ENCODE measurements at places on chromosomes 5 and 9.

DNA sequence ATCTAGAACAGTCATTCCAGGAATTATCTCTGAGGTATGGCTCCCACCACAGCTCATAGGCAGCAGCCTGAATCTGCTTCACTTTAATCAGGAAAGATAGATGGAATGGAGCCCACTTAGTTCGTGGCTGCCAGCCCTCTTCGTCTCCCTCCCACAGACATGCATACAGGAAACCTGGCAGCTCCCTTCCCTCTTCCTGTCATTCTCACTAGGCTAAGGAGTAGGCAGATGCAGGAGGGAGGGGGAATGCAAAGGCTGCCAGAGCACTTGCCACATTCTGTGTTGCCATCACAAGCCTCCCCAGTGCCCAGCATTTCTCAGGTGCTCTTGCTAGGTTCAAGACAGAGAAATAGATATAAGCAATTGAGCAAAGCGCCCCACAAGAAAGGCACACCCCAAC, 378.9 kb downstream of the ELAVL2 start:
- DNase-seq = no peak

- no peak for DNase-seq
Measured at GRCh38 chr5:26669031-26669430, 369.4 kb downstream of the CDH9 start.

- no peak for DNase-seq
Measured at GRCh38 chr5:74040811-74041491, 415.0 kb downstream of the ARHGEF28 start.

DNA sequence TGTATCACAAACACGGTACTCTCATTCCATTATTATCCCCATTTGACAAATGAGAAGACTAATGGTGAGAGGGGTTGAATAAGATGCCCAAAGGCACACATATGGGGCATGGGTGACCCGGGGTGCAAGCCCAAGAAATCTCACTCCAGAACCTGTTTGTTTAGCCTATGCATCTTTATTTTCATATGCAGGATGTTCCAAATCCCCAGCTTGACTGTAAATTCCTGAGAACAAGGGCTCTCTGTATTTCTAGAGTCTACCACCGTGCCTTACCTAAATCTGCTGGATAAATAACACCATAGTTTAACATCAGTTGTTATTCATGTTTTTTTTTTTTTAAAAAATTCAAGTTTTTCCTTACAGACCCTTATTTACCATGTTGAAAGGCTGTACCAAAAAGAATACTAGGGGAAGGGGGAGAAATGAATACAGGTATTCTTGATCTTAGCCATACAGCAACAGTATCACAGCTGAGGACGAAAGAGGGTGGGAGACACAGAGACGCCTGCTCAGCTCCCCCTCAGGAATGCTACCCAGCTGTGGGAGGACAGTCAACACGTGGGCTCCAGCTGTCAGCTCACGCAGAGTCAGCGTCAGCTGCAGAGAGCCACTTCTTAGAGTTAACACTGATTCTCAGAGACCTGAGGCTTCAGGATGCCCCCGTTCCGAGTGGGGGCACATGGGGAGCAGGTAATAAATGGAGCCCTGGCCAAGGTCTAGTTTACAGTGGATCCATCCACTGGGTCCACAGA, 86.6 kb downstream of the MED27 start:
- no peak for DNase-seq

DNA sequence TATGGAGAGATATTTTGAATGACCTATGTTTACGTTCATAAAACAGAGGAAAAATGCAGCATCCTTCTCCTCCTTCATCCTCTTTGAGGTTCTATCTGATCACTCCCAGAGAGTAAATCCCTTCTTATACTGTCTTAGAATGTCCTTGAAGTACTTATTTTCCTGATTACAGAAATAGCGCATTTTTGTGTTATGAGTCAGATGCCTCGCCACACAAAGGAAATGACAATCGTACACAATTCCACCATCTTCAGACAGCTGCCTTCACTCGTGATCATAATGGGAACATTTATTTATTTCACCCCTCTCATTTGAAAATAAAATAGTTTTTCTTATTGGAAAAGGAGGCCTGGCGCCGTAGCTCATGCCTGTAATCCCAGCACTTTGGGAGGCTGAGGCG, 2.4 kb upstream of the GLT6D1 start:
- no peak for DNase-seq

GRCh38 chr5:91910655-91911054, 527.5 kb upstream of the ARRDC3 start:
- DNase-seq = no peak

DNA sequence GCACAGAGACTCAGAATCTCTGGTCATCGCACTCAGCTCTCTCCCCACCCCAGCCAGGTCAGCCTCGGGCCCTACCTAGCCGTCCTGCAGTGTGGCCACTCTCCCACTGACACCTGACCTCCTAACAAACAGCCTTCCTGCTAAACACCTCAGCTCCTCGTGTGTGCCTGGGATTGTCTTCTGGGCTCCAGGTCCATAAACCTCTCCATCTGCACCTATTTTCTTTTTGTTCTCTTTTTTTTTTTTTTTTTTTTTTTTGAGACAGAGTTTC, 193.6 kb downstream of the ROR2 start:
- DNase-seq = no peak

- no peak for DNase-seq
Measured at GRCh38 chr5:146425023-146425422, 22.1 kb upstream of the TCERG1 start.

DNA sequence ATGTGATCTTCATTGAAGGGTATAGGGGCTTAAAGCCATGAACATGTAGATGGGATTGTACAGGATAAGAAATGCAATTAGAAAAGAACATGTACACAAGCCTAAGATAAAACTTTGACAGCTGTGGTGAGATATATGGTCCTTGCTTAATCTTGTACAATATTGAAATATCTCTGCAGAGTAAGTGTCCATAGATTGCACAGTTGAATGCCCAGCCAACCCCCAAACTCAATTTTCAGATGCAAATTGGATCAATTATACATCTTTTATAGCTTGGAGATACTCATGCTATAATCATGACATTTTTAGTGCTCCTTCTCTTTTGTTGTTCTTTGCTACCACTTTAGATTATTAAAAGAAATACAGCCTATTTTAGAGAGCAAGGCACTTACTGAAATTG, 59.5 kb upstream of the CHSY3 start:
- no peak for DNase-seq

GRCh38 chr5:41065691-41066335, 5.3 kb downstream of the MROH2B start:
- no peak for DNase-seq

GRCh38 chr9:127714951-127715469, 453 bp downstream of the PTRH1 start:
- no peak for DNase-seq

DNA sequence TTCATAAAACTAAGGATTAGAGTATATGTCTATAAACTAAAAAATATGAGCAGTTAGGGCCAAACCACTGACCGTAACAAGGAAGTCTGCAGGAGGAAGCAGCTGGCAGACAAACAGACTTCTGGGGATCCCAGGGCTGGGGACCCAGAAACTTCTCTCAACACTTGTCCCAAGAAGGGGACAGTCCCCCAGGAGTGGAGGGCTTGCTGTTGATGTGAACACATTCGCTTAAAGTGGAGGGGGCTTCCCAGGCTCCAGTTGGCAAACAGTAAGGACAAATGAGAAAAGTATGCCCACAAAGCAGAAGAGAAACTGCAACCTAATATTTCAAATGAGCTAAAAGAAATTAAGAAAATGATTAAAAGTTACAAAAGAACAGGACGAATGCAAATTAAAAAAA, 83.7 kb downstream of the PDE8B start:
- no peak for DNase-seq

- no peak for DNase-seq
Measured at GRCh38 chr5:144703776-144704175, 533.1 kb downstream of the KCTD16 start.

GRCh38 chr5:74360535-74361210, 279.9 kb downstream of the ENC1 start:
- no peak for DNase-seq

DNA sequence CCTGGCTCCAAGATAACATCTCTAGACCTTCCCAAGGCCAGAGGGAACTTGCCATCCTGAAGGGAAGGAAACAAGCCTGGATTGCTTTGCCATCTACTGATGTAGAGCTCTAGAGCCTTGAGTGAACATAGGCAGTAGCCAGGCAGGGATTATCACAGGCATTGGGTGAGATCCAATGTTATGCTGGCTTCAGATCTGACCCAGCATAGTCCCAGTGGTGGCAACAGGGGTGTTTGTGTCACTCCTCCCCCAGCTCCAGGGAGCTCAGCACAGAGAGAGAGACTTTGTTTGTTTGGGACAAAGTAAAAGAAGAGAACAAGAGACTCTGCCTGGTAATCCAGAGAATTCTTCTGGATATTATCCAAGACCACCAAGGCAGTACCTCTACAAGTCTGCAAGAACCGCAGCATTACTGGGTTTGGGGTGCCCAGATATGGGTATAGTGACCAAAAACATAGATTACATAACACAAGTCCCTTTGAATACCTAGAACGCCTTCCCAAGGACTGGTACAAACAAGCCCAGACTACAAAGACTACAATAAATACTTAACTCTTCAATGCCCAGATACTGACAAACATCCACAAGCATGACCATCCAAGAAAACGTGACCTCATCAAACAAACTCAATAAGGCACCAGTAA, 137.6 kb upstream of the DAPK1 start:
- no peak for DNase-seq

DNA sequence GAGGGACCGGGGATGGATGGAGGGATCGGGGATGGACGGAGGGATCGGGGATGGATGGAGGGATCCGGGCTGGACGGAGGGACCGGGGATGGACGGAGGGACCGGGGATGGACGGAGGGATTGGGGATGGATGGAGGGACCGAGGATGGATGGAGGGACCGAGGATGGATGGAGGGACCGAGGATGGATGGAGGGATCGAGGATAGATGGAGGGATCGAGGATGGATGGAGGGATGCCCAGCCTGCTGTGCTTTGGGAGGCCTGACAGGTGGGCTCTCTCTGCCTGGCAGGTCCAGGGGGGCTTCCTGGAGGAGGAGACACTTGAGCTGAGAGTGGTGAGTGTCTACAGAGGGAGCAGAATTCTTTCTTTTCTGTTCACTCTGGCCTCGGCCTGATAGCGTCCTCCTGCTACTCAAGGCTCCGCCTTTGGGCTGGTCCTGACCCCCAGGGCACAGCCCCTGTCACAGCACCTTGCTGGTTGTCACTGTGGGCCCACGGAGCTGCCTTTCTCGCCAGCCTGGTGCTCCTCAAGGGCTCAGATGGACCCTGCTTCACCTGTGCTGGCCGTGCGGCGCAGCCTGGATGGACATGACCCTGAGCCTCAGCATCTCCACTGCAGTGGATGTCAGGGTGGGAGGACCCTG, 42.2 kb upstream of the RNF130 start:
- no peak for DNase-seq

DNA sequence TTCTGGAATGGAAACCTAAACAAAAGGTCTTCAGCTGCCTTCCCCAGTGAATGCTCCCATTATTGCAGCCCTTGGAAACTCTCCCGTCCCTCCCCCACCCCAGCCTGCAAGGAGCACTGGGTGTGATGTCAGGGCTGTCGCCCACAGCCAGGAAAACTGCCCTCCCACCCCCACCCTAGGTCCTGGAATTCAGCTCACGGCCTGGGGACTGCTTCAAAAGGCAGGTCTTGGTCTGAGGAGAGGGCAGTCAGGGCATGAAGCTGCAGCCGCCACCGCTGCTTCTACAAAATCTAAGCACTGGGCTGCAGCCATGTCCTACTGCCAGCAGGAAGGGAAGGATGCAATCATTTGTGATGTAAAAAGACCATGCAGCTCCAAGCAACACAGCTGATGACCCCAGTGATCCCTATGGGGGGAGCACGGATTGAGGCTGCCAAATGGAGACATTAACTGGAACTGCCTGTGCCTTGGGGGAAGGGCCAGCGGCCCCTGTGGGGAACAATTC, 11.4 kb downstream of the GRHPR start:
- DNase-seq = no peak

GRCh38 chr5:28862860-28863196, 1824.4 kb upstream of the CDH9 start:
- DNase-seq = no peak

DNA sequence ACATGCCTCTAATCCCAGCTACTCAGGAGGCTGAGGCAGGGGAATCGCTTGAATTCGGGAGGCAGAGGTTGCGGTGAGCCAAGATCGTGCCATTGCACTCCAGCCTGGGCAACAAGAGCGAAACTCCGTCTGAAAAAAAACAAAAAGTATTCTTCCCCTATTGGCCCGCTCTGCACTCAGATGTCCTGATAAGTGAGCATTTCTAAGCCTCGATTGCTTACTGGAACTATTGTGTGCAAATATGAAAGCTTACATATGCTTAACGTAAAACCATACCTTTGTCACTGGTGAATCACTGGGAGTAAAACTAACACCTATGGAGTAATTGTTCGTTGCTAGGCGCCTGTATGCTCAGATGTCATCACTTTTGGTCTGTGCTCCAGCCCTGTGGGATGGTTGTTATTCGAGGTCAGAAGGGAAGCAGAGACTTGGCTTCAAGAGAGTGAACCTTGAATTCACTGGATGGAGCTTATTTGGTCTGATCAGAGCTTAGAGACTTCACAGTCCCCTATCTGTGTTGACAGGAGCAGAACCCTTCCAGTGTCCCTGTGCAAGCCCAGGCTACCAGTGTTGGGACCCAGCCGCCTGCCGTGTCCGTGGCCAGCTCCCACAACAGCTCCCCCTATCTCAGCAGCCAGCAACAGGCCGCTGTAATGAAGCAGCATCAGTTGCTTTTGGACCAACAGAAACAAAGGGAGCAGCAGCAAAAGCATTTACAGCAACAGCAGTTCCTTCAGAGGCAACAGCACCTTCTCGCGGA, 25.3 kb upstream of the LTC4S start:
- no peak for DNase-seq

- no peak for DNase-seq
Measured at GRCh38 chr5:126920291-126920690, 110.1 kb downstream of the MARCHF3 start.

- DNase-seq = no peak
Measured at GRCh38 chr5:177353093-177353492, 1.6 kb upstream of the LMAN2 start.

DNA sequence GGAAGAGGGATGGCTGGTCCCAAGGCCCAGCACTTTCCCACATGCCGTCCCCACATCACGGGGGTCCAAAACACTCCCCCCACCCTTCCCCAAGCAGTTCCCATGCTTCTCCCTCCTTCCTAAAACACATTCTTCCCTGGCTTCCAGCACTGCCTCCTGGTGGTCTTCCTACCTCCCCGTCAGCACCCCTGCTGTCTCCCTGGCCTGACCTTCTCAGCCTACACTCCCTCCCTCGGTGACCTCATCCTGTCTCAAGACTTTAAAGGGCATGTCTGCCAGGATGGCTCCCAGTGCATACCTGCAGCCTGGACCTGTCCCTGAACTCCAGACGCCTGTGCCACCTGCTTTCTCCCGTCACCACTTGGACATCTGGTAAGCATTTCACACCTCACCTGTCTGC, 4.3 kb upstream of the NCS1 start:
- DNase-seq = no peak

- no peak for DNase-seq
Measured at GRCh38 chr5:66565878-66566277, 30.3 kb upstream of the MAST4 start.

- peak; percentile 47 for DNase-seq
Measured at GRCh38 chr9:129383561-129384490, 205.8 kb upstream of the IER5L start.
